Lower leg skin (tissue), 4 donors: ENCODE measurements at places on chromosomes 16 and 17.

DNA sequence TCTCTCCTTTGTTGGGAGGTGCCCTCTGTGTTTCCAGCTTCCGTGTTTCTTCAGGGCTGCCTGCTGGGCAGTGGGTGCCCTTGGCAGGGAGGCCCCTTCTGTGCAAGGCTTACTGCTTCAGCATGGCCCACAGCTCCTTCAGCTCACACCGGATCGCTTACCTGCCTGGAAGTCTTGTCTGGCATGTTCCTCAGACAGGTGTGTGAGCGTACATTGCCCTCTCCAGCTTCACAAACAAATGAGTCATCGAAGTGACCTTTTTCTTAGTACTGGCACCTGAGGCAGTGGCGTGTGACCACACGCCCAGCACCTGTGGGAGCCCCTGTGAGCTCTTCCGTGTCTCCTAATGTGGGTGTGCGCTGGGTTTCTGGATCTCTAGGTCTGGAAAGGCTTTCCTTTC lies 3.5 kb downstream of the RAB40C start:
- DNase-seq: no peak

- no peak for DNase-seq
Measured at GRCh38 chr16:15538507-15538906, 104.1 kb downstream of the BMERB1 start.

- DNase-seq: peak; percentile 78
Measured at GRCh38 chr16:56610017-56610608, 1.7 kb downstream of the MT2A start.

DNA sequence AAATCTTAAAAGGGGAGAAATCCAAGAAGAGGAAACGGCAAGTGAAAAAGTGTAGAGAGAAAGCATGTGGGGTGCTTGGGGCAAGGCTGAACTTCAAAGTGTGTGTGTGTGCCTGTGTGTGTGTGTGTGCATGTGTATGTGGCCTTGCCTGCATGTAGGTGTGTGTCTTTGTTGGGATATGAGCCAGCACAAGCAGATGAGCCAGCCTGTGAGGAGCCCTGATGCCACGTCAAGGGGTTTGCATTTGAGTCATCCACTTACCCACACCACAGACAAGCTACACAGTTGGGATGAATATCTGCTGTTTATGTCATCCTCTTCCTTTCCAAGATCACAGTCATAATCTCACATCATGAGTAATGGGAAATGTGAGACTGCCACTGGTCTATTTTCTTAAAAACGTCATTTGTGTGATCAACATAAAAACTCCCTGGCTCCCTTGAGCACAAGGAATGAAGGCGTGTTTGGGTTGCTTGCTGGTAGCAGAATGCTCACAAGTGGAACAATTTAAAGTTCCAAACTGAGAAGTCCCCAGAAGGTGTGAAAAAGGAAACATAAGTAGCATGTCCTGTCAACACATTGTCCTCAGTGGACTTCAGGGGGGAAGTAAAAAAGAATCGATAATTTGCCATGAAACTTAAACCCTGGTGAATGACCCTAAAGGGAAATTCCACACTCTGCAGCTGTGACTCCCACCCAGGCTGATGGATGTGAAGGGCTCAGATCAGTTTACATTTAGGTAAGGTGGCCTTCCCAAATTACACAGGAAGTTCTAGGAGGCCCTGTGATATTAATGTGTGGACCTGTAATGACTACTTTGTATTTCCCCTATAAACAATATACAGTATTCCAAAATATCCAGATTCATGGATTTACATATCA lies 14.7 kb downstream of the KCTD19 start:
- no peak for DNase-seq
